ENCODE measurements at places on chromosomes 2 and 18.

- DNase-seq, result no peak
Observed at GRCh38 chr2:102512161-102512560, 39.1 kb downstream of the SLC9A4 start.

- no peak for DNase-seq
Observed at GRCh38 chr2:159126432-159127022, 158.1 kb downstream of the TANC1 start.

GRCh38 chr2:11676640-11677039 lies 6.6 kb upstream of the NTSR2 start:
- DNase-seq, result no peak

GRCh38 chr2:158943973-158944372 lies 24.5 kb upstream of the TANC1 start:
- DNase-seq, result no peak

- DNase-seq, result peak; percentile 2
Observed at GRCh38 chr2:72579591-72580180, 246.1 kb downstream of the EXOC6B start.

GRCh38 chr18:73848656-73849055 lies 299.0 kb downstream of the FBXO15 start:
- DNase-seq, result no peak

- no peak for DNase-seq
Observed at GRCh38 chr2:118748245-118748885, 99.1 kb downstream of the EN1 start.

DNA sequence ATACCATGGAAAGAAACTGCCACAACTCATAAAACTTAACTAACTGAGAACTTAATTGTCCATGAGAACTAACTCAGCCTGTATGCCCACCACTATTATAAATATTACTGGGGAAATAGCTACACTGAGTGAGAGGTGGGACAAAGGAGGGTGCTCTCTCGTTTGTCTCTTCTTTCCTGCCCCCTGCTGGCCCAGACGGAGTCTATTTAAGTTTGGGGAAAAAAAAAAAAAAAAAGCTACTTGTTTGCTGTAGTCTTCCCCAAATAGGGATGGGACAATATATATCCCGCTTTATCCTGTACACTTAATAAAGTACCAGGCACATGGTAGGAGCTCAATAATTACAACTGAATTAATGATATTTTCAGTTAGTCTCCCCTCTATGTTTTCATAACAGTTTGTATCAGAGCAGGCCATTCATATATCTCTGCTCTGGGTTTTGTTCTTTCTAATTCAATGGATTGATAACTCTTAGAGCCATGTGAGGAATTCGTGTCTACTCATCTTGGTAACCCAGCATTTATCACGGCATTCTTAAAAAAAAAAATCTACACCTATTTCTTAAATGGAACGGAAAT lies 647.6 kb upstream of the PKDCC start:
- DNase-seq, result no peak

Measured in germinal center (tissue), 1 donor.